Suppressor macrophage treated with lipopolysaccharide for 1 hour (primary cell): ENCODE measurements at places on chromosomes 4 and X.

DNA sequence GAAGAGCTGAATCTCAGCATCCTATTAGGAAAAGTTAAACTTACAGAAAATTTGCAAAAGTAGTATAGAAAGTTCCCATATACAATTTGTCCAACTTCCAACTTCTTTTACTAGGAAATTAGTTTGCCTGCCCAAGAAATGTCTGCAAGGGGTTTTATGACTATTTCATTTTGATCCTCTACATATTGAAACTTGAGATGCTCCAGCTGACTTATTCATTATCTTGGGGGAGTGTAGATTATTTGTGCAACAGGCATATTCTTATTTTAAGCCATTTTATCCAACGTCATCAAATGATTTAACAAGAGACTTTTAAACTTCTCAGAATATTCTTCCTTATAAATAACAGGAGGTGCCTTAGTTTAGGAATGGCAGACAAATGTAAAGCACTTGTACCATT lies 317.1 kb upstream of the FTHL17 start:
- DNase-seq: no peak

DNA sequence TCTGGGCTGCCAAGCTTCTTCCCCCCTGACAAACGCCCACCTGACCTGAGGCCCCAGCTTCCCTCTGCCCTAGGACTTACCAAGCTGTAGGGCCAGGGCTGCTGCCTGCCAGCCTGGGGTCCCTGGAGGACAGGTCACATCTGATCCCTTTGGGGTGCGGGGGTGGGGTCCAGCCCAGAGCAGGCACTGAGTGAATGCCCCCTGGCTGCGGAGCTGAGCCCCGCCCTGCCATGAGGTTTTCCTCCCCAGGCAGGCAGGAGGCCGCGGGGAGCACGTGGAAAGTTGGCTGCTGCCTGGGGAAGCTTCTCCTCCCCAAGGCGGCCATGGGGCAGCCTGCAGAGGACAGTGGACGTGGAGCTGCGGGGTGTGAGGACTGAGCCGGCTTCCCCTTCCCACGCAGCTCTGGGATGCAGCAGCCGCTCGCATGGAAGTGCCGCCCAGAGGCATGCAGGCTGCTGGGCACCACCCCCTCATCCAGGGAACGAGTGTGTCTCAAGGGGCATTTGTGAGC lies 37.0 kb downstream of the HTRA3 start:
- no peak for DNase-seq

DNA sequence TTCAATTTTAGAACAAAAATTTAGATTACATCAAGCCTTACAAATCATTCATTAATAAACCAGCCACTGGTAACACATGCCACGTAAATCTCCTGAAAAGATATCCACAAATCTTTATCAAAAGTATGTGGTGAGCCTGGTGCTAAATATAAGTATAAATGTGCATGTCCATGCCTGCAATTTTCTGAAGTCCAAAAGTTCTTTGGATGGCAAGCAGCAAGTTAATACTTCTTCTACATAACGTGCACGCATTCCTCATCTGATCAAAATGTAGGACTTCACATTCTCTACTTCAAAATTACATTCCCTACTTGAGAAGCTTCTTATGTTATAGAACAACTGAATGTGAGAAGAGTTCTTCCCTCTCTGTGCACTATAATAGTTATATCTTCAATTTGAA lies 49.8 kb downstream of the HHIP start:
- DNase-seq: no peak

- no peak for DNase-seq
These were observed 9.4 kb upstream of the RPGR start for GRCh38 chrX:38336538-38337240.

DNA sequence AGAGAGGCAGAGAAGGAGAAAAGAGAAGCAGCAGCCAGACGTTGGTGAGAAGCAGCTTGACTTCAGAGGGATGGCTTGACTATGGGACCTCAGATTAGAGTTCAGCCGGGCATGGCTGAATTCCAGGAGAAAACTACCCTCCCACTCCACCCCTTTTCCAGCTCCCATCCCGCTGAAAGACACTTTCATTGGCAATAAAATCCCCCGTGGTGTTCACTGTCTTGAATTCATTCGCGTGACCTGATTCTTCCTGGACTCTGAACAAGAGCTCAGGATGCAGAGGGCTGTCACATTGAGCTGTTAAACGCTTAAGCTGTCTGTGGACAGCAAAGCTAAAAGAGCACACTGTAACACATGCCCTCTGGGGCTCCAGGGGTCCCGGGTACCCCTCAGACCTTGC lies 1575.3 kb upstream of the AGA start:
- DNase-seq: no peak

DNA sequence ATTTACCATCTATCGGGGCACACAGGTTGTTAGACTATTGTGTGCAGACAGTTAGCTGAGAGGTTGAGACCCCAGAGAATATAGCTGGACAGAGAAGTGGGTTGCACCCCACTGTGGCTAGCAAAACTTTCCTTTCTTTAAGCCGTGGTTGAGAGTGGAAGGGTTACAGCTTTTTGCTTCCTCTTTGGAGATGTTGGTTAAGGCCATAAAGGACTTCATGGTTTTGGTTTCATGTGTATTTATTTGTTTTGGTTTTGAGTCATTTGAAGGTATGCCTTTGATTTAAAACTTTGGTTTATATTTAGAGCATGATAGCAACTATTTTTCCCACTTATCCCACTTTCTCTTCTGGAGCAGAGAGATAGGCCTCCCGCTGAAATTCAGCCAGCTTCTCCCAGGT lies 274.3 kb upstream of the IL1RAPL1 start:
- DNase-seq: no peak

GRCh38 chr4:108166038-108166437 lies 2.7 kb downstream of the LEF1 start:
- DNase-seq: no peak

DNA sequence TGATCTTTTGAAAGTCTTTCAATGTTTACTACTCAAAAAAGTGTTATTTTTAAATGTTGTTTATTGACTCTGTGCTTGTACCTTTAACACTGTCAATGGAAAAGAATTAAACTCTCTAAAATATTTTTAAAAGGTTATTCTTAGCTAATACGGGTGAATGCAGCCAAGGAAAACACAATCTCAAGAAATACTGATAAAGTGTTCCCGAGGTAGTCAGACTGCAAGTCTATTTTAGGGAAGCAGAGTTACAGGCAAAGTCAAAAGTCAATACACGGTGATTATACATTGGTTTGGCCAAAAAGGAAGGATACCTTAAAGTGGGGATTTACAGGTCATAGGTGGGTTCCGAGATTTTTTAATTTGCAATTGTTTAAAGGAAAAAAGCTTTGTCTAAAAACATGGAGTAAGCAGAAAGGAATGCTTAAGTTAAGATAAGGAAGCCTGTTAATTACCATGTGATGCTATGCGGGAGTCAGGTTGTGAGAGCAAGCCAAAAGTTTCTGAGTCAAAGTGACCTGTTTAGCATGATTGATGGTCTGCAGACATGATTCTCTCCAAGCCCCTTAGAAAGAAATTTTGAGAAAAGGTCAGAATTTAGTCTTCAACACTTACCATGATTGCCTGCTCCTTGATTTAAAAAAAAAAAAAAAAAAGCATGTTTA lies 288.4 kb downstream of the KLHL4 start:
- DNase-seq: no peak

DNA sequence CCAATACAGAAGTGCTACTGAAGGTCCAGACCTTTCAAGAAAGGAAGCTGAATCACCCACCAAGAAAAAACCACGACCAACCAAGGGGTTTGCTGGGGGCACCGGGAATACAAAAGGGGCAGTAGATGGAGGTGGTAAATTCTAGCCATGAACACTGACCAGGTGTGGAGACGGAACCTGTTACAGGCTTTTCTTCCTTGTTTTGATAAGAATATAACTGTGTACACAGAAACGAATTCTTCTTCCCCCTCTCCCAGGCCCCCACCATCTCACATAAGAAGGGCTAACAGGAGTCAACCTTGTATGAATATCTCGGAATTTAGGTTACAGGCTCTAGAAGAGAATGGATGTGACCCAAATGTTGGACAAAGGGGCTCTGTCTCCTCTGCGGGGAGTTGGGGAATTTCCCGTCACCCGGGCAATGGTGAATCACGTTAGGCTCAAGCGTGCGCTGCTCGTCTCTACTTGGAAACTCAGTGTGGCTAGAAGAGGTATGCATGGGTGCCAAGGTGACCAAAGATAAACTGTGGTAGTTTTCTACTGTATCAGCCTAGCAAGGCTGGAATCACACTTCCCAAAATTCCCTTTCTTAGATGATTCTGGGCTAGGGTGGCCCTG lies 87.0 kb downstream of the AFAP1 start:
- DNase-seq: no peak

DNA sequence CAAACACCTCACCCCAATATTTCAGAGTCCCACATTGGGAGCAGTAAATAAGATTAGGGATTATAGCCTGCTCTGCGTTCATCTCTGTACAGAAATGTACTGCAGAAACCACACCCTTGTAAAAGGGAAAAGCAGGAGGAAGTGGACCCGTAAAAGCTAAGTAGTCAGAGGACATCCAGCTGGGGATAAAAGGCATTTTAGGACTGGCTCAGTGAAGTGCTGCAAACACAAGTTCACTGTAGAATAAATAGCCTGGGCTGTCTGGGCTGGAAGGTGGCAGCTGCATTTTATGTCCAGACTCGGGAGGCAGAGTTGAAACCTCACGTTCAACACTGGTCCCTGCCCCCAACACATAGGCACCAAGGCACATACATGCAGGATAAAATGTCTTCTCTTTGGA lies 178.7 kb upstream of the FAT1 start:
- no peak for DNase-seq

DNA sequence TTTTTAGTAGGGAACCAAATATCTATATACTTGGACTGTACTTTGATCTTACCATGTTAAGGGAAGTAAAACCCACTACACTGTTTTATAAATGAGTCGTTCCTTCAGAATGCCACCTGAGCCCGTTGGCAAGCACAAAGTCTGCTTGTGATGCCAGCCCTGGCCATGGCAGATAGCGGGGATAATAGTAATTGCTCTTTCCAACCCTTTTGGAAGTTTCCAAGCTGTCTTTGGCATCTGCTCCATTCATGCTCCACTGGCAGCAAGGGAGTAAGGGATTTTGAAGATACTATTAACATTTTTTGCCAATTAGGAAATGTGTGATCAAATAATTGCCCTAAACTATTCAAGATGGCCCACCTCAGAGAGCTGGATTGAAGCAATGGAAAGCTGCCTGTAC lies 689.2 kb upstream of the SLIT2 start:
- no peak for DNase-seq

GRCh38 chrX:73267206-73267605 lies 52.6 kb upstream of the NAP1L2 start:
- DNase-seq: no peak

DNA sequence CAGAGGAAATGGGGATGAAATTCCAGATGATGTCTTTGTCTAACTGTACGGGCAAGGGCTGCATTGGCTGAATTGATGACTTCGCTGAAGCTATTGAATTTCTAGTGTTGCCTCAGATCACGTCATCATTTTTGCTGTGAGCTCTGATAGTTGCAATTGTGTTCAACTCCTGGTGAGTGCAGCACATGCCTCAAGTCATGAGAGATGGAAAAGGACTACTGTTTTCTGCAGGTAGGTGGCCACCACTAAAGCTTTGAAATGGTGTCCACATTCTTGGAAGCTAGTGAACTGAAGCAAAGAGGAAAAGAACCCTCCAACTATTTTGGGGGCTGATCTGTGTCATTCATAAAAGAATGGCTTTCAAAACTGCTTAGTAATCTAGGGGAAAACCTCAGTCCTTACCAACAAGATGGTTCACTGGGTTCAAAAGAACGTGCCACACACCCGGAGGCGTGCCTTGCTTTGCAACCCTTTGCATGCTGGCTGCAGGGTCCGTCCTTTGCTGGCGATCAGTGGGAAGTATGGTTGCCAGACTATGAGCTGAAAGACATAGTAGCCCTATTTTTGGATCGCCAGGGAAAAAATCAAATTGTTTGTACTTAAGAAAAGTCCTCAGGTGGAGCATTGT lies 88.1 kb upstream of the STOX2 start:
- no peak for DNase-seq

GRCh38 chr4:8507196-8507570 lies 66.6 kb downstream of the TRMT44 start:
- DNase-seq: no peak

DNA sequence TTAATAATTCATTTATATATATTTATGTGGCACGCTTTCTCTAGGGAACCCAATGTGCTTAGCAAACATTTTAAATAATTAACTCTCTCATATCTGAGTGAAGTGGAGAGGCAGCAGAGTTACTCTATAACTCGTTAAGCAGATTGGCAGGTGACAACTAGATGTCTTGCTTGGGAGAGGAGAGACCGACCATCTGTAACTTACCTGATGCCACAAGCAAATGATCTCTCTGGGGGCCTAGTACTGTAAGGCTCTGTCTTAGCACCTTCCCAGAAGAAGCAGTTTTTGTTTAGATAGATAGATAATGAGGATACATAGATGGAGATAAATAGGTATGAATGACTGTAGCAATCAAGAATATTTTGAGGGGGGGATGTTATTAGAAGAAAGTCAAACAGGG lies 11.9 kb upstream of the SEL1L3 start:
- no peak for DNase-seq

DNA sequence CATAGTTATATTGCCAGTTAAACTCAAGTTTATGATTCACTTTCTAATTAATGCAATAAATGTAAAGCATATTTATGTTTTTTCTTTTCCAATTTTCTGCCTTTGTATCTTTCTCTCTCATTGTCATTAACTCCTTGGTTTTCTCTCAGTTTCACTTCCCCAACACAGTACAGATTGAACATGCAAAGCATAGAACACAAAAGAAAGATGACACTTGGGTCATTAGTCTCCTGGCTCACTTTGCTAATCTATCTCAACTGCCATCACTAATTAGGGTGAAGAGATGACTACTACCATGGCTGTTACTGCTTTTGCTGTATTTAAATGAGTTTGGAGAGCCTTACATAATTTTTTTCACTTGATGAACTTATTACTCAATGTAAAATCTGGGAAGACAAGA lies 12.3 kb upstream of the NAA11 start:
- DNase-seq: no peak

DNA sequence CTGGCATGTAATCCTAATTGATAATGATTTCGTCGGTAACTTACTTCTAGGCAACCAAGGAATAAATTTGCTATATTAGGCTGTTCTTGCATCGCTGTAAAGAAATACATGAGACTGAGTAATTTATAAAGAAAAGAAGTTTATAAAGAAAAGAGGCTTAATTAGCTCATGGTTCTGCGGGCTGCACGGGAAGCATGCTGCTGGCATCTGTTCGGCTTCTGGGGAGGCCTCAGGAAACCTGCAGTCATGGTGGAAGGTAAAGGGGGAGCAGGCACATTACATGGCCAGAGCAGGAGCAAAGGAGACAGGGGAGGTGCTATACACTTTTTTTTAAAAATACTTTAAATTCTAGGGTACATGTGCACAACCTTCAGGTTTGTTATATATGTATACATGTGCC lies 290.2 kb downstream of the STK32B start:
- DNase-seq: no peak

DNA sequence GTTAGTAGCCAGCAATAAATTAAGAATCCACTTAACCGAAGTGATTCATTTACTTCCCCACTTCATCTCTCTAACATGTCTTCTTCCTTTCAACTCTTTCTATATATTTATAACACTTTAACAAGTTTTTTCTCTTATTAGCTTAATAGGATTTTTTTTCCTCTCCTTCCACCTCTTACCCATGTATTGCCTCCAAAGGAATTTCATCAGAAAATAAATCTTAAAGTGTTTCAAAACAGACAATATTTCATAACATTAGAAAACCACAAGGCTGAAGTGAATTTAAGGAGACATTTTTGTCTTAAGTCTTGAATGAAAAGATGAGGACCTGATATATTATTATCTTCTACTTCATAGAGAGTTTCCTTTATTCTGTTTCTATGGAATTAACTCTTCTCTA lies 101.5 kb downstream of the PDGFC start:
- peak; percentile 44 for DNase-seq

- DNase-seq: no peak
These were observed 97.2 kb upstream of the ACSL4 start for GRCh38 chrX:109830157-109830703.
